Right forelimb (tissue), 1 donor: ENCODE measurements at places on chromosomes 12 and 14.

DNA sequence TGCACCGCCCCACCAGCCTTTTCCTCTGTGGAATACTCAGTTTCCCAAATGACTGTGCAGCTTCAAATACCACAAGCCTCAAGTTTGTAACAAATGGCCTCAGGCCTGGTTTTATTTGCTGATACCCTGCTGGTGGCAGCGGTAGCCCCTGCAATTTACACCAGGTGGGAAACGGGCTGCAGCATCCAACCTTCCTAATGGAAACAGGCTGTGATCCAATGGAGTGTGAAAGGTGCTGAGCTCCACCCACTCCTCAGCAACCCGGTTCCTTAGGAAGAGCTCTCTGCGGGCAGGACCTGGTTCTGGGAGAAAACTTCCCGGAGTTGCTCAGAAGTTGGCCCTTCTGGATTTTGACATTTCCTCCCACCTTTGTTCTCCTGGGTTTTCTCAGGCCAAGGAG, 41.7 kb upstream of the LTA4H start:
- no peak for DNase-seq

GRCh38 chr14:75123991-75124390, 2.9 kb downstream of the NEK9 start:
- no peak for DNase-seq

DNA sequence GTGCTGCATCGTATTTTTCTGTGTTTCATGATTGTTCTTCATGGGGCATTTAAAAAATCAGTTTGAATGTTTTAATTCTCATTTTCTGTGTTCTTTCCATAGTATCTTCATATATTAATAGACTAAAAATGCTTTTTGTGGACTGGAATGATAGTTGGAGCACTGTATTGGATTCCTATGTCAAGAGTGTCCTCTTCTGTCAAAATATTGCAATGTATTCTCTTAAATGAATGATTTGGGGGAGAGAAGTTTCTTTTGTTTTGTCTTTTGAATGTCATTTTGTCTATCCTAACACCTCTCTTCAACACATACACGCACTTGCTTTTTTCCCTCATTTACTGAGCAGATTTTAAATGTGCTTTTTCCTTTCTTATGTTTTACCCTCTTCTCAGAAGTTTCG, 4.7 kb upstream of the EIF2S3B start:
- DNase-seq, result no peak

DNA sequence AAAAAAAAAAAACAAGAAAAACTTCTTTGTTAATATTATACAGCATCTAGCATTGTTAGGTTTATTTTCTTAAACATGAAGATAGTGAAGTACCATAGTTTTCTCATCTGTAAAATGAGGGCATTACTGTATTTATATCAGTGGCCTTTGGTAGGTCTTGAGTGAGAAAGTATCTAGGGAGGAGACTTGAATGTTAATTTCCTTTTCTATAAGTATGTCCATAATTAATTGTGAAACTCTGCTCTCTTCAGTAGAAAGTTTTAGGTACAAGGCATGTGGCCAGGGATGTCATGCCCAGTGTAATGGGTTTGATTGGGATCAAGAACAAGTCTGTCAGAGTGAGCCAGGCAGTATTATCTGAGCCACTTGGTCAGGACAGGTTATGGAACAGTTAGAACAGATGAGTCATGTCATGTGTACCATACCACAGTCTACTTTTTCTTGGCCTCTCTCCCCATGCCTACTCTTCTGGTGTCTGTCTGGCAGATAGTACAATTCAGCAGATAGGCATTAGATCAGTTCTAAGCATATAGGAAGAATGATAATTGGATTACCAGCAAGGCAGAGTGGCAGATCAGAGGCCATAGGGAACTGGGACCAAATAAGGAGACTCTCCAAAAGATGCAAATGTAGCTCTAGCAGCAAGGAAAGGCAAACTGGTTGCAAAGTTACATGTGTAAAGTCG, 30.4 kb downstream of the FBXO34 start:
- DNase-seq, result no peak

GRCh38 chr12:106841510-106842302, 67.2 kb downstream of the RIC8B start:
- DNase-seq, result peak; percentile 50
